ENCODE measurements at places on chromosomes 6 and 20. TPM values are rescaled to one million over a fixed set of nuclear protein-coding genes. Genes with fewer than 3 reads are reported as not detected.

GRCh38 chr6:30067460-30068139, 602 bp downstream of the PPP1R11 start:
- DNase-seq = no peak

GRCh38 chr20:51382986-51383821, 159.3 kb downstream of the NFATC2 start:
- no peak for DNase-seq

DNA sequence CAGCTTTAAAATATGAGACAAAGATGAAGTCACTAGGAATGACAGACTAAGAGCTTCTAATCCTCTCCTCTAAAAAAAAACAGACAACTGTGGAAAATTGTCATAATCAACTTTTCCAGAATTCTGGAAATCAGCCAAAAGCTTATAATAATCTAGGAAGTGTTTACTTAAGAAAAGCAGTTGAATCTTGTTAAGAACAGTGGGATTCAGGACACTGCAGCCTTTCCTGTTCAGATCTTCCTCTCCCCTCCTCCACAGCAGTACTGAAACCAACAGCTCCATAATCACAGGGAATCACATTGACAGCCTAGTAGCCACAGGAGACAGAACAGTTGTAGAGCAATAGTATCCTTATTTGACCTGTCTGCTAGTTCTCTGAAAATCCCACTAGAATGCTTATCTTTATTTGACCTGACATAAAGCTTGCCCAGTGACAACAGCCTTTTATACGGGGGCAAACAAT, 41.6 kb downstream of the IBTK start:
- peak; percentile 17 for DNase-seq

DNA sequence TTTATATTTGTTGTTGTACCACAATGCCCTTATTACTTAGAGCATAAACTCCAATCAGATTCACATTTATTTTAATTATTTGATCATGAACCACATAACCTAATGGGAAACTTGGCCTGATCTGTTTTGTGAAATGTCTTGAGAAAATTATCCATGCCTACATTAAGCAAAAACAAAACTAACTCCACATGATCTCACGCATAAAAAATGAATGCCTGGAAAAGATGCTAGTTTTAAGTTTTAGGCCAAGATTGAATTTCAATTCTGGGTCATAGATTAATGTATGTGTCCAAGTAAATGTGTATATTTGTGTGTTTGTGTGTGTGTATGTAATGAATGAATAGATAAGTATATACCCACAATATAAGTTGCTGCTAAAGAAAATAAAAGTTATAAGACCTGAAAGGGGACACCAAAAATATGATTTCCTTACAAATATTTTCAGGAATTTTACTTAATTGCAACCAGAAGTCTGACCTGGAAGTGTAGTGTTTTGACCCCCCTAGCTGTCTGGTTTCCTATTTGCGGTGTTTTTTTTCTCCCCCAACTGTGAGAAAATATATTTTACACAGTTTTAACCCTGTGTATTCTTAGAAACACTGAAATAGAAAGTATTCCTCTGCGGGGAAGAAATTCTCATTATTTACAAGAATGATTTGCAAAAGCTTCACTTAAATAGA, 97.2 kb downstream of the JAG1 start:
- no peak for DNase-seq

KCNG1 gene
- polyA plus RNA-seq = not detected

DNA sequence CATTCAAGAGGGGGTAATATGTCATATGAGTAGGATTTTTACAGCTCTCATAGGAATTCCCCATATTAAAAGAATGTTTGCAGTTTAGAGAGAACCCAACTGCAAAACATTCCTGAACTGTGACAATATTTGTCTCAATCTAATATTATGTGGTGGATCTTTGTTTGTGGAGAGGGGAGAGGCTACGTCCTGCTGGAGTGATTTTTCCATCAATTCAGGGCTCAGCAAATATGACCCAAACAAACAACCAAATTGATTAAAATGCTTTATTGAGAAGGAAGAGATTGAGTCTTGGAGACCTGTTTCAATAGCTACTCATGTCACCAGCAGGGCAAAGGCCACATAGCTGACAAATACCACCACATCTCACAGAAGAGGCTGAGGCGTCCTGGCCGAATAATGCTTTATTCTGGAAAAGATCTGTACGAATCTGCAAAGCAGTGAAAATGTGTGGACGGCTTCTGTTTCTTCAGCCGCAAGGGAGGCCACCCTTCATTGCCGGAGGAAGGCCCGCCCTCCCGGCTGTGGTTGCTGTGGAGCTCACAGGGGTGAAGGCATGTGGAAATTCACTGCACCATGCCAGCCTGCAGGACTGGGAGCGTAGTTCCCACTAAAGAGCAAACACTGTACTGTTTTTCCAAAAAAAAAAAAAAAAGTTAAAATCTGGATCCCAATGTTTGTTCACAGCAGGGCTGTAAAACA, 89.7 kb upstream of the QKI start:
- DNase-seq = peak; percentile 51

DNA sequence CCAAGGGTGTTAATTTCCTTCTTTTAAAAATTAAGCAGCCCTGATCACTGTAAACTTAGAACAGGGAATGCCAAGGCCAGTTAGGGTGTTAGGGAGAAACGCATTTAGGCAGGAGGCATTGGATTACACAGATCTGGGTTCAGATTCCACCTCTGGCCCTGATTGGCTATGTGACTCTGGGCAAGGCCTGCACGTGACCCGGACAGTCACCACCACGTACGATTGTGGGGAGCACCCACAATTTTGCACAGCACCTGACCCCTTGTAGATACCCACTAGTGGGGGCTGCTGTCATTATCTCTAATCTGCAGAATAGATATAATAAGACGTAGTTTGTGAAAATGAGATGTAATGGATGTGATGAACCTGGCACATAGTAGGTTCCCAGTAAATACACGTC, 59.5 kb upstream of the ZNFX1 start:
- DNase-seq = no peak

DNA sequence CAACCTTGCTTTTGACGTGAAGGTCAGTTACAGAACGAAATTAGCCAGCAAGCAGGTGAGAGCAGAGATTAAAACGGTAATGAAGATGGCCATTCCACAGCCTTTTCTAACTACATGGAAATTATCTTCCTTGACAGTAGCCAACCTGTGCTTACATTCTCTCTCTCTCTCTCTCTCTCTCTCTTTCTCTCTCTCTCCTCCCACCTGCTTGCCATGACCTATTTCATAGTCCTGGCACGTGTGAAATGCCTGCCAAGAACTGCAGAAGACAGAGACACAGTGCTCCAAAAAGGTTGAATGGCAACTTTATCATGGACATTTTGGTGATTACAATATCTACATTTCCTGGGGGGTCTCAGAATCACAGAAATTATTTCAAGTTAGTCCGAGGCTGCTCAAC, 38.5 kb upstream of the SALL4 start:
- no peak for DNase-seq

DNA sequence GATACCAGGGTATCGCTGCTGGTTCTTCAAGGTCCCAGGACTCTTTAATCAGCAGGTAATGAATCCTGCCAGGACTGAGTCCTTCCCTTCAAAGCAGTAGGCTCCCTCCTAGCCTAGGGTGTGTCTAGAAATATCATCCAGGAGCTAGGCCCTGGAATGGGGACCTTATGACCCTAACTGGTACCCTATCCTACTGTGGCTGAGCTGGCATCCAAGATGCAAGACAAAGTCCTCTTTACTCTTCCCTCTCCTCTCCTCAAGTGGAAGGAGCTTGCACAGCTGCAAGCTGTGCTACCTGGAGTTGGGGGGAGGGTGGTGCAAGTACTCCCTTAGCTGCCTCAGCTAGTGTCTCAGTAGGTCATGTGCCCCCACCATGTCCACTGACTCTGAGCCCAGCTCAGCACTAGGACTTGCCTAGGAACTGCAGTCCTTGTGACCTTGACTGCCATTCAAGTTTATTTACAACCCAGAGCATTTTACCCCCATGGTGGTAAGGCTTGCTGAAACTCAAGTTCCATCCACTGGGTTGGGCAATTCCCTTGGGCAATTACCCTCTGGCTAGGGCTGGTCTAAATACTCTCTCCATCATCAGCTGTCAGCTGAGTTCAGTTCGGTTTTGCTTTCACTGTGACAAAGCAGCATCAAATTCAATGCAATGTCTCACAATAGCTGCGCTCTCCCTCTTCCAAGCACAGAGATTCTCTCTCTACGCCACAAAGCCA, 48.4 kb upstream of the TOP1 start:
- no peak for DNase-seq

- no peak for DNase-seq
These were observed 210.4 kb downstream of the TAF4 start for GRCh38 chr20:61855286-61855685.

HTR1B gene
- polyA plus RNA-seq = 0.12 TPM
